Pancreas (tissue), 10 donors: ENCODE measurements at places on chromosomes 4 and X. TPM values are rescaled to one million over a fixed set of nuclear protein-coding genes. Genes with fewer than 3 reads are reported as not detected.

DDX53 gene
- polyA plus RNA-seq: not detected

CTAG1A gene
- polyA plus RNA-seq: not detected

USP38 gene
- polyA plus RNA-seq: 4.8 TPM

H2BW1 gene
- polyA plus RNA-seq: not detected

C4orf36 gene
- polyA plus RNA-seq: 0.87 TPM

TEC gene
- 0.49 TPM for polyA plus RNA-seq

NUP54 gene
- polyA plus RNA-seq: 15.6 TPM

SULT1B1 gene
- polyA plus RNA-seq: 0.05 TPM

LDOC1 gene
- 36.7 TPM for polyA plus RNA-seq

SLC35A2 gene
- polyA plus RNA-seq: 7.1 TPM

BRS3 gene
- 0.11 TPM for polyA plus RNA-seq

TMEM31 gene
- polyA plus RNA-seq: not detected

RHOH gene
- polyA plus RNA-seq: 0.11 TPM

ARX gene
- polyA plus RNA-seq: 9.6 TPM

NXF2B gene
- polyA plus RNA-seq: 0.23 TPM

ADH1A gene
- 0.19 TPM for polyA plus RNA-seq

PASD1 gene
- not detected for polyA plus RNA-seq

RASSF6 gene
- 2.8 TPM for polyA plus RNA-seq

VEGFC gene
- polyA plus RNA-seq: 1.2 TPM
